ENCODE measurements at places on chromosomes 4 and X. TPM values are rescaled to one million over a fixed set of nuclear protein-coding genes. Genes with fewer than 3 reads are reported as not detected.

The JCHAIN gene
- total RNA-seq, result 374 TPM

The FDCSP gene
- 0.51 TPM for total RNA-seq

The PROM1 gene
- 4.8 TPM for total RNA-seq

The POU3F4 gene
- total RNA-seq, result not detected

The APELA gene
- total RNA-seq, result 0.23 TPM

The NOX1 gene
- total RNA-seq, result not detected

The USP51 gene
- total RNA-seq, result 0.55 TPM

The CXCL11 gene
- total RNA-seq, result not detected

The REST gene
- 35.6 TPM for total RNA-seq

The PCDH18 gene
- total RNA-seq, result 5.3 TPM

The ATP7A gene
- total RNA-seq, result 10.2 TPM

The HTR2C gene
- total RNA-seq, result not detected

The PCDH7 gene
- total RNA-seq, result 2.0 TPM

The TRIM61 gene
- total RNA-seq, result 2.4 TPM

The POU4F2 gene
- total RNA-seq, result not detected

DNA sequence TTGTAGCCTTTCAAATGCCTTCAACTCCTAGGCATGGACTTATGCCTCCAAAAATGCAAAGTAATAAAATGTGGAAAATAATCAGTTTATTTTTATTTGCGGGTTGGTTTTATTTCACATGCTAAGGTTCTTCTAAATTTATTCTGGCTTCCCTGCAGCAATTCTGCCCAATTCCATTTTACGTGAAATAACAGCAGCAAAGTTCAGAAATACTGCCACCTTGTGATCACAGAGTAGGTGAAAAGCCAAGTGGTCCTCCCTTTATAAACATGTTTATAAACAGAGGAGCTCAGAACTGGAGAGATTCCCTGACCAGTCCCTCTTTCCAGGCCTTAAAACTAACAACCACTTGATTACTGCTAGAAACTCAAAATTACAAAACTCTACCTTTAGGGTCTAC, 14.7 kb upstream of the DCHS2 start:
- DNase-seq, result no peak
- no peak overlapping the region for H3K27ac ChIP-seq
- H3K4me3 ChIP-seq, result no peak overlapping the region
- H3K27me3 ChIP-seq, result no peaks in the 10 kb centered on the region
- H3K4me1 ChIP-seq, result no peaks in the 10 kb centered on the region
- no peaks in the 10 kb centered on the region for H3K36me3 ChIP-seq

GRCh38 chr4:1469043-1469442, 62.8 kb upstream of the NKX1-1 start:
- H3K4me1 ChIP-seq, result peaks cover 5% of the 10 kb centered on the region
- no peak overlapping the region for H3K27ac ChIP-seq
- no peaks in the 10 kb centered on the region for H3K27me3 ChIP-seq
- H3K4me3 ChIP-seq, result no peak overlapping the region

DNA sequence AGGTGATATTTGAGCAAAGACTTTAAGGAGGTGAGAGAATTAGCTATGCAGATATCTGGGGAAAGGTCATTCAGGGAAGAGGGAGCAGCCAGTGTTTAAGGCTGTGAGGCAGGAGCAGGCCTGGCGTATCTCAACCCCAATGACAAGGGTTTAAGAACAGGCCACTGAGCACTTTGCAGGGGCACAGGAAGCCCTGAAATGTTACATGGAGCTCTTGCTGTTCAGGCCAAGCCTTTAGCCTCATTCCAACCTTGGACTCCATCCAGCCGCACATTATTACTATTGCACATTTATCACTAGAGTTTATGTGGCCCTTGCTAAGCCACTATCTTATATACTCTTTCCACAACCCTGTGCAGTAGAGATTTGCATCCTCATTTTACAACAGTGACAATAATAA, 114.0 kb downstream of the EFNB1 start:
- no peak for DNase-seq
- no peaks in the 10 kb centered on the region for H3K36me3 ChIP-seq
- no peak overlapping the region for H3K4me3 ChIP-seq

DNA sequence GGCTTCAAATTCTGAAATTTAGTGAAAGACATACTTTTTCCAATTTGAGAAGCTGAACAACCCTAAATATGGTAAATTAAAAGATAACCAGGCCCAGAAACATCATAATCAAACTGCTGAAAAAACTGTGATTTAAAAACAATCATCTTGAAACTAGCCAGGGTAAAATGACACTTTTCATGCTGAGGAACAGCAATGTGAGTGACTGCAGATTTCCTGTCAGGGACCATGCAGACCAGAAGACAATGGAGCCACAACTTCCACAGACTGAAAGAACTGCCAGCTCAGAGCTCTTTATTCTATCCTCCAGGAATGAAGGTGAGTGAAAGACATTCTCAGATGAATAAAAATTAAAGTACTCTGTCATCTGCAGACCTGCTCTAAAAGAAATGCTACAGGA, 73.3 kb downstream of the NAT8L start:
- no peak overlapping the region for H3K27ac ChIP-seq
- H3K4me3 ChIP-seq, result no peak overlapping the region
- H3K36me3 ChIP-seq, result no peaks in the 10 kb centered on the region
- H3K4me1 ChIP-seq, result no peaks in the 10 kb centered on the region
- DNase-seq, result no peak

DNA sequence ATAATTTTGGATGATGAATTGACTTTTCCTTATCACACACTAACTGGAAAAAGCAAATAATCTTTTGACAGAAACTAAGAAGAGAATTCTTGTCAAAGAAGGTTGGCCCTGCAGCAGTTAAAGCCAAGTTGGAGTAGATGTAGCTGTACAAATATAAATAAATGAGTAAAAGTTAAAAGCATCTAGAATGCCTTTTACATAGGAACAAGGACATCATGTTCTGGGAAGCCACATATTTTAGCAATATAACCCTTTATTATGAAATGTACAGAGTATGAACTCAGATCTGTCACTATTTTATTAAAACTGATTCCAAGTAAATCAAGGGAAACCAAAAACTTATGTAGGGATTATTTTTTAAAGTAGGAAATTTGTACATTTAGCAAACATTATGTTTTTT, 269.4 kb upstream of the FAT4 start:
- DNase-seq, result no peak
- H3K4me1 ChIP-seq, result no peaks in the 10 kb centered on the region
- no peak overlapping the region for H3K27ac ChIP-seq

DNA sequence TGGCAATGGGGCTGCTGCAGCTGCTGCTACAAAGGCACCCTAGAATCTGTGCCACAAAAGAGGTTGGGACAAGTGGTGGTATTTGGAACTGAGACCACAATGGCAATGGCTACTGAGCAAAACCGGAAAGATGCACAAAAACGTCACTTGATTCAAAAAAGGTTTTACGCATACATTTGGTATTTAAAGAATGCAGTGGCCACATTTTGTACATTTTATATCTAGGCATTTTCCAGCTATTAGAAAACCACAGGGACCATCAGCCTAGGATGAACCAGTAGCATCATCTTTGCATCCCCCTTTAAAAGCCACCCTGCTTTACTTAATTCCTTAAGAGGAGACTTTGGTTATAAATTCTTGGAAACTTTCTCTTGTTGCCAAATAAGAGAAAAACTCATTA, 104.8 kb upstream of the CXCL13 start:
- H3K27me3 ChIP-seq, result no peaks in the 10 kb centered on the region
- no peak for DNase-seq
- no peak overlapping the region for H3K4me3 ChIP-seq
- no peak overlapping the region for H3K27ac ChIP-seq
- H3K4me1 ChIP-seq, result no peaks in the 10 kb centered on the region

DNA sequence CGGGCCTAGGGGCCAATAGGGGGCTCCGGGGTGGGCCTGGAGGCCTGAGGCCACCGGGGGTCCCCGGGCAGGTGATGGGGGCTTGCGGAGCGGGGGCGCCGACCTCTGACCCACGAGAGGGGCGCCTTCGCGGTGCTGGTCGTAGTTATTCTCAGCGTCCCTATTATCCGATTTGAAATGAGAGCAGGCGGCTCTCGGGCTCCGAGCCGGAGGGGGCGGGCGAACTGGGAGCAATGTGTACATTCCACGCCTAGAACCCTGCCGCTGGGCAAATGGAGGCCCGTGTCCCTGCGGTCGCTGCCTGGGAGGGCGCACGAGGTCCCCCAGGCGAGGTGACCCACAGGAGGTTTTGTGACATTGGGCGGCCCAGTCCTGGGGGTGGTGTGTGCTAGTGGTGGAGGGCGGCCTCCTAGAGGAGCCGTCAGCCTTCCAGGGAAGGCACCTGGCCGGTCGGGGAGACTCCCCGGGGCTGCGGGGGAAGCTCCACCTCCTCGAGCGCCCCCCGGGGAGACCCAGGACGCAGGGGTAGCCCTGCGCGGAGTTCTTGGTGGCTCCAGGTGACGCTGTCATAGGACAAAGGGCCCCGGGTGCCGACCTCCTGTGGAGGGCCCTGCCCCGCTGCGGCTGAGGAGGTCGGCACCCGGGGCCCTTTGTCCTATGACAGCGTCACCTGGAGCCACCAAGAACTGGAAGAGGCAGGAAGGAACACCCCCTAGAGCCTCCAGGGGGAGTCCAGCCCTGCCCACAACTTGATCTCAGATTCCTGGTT, 102.6 kb upstream of the PRKX start:
- H3K36me3 ChIP-seq, result no peaks in the 10 kb centered on the region
- H3K27ac ChIP-seq, result peak overlapping the region; percentile 94
- no peaks in the 10 kb centered on the region for H3K27me3 ChIP-seq

DNA sequence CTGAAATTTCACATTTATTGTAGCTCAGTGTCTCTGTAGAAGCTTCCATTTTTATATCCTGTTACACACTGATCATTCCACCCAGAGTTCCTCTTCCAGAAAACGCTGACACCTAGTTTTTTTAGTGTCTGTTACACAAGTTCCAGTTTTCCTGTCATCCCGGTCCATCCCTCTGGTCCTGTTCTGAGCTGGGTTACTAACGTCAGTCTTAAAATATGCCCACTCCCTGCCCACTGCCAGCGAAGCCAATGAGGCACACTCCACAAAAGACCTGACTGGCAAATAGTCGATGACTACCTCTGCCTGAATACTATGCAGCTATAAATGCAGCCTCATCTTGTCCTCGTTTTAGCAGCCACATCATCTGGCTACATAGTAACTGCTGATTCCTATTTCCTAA, 30.9 kb upstream of the DDX3X start:
- H3K4me1 ChIP-seq, result peaks cover 5% of the 10 kb centered on the region
- H3K27ac ChIP-seq, result no peak overlapping the region
- no peak overlapping the region for H3K4me3 ChIP-seq
- no peak for DNase-seq
- H3K36me3 ChIP-seq, result no peaks in the 10 kb centered on the region

DNA sequence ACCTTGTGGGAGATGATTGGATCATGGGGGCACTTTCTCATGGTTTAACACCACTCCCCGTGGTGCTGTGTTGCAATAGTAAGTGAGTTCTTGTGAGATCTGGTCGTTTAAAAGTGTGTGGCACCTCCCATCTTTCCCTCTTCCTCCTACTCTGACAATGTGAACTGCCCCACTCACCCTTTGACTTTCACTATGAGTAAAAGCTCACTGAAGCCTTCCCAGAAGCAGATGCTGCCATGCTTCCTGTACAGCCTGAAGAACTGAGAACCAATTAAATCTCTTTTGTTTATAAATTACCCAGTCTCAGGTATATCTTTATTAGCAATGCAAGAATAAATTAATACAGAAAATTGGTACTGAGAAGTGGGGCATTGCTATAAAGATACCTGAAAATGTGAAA, 509.6 kb upstream of the CT83 start:
- H3K27ac ChIP-seq, result no peak overlapping the region
- no peaks in the 10 kb centered on the region for H3K36me3 ChIP-seq
- no peak overlapping the region for H3K4me3 ChIP-seq

GRCh38 chr4:163085085-163085484, 81.6 kb downstream of the NAF1 start:
- no peak overlapping the region for H3K27ac ChIP-seq
- no peaks in the 10 kb centered on the region for H3K27me3 ChIP-seq
- no peaks in the 10 kb centered on the region for H3K36me3 ChIP-seq
- H3K4me3 ChIP-seq, result no peak overlapping the region

DNA sequence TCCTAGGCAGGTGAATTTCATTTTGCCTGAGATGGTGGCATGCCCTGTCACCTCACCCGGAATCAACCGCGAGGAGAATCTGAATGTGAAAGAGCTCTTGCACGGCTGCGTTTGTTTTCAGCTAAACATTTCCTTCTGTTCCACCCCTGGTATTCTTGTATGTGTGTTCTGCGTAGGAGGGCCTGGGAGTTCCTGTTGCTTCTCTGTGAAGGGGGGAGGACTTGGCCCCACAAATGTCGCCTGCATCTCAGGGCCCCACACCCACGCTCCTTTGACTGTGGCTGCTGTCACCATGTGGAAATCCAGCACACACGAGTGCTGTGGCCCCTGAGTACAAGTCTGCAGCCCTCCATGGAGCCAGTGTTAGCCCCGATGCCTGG, 45.8 kb upstream of the CLCN4 start:
- no peak overlapping the region for H3K4me3 ChIP-seq
- no peaks in the 10 kb centered on the region for H3K36me3 ChIP-seq
- no peak for DNase-seq
- no peaks in the 10 kb centered on the region for H3K27me3 ChIP-seq
- peaks cover 16% of the 10 kb centered on the region for H3K4me1 ChIP-seq
- H3K27ac ChIP-seq, result peak overlapping the region; percentile 39

- H3K36me3 ChIP-seq, result no peaks in the 10 kb centered on the region
- no peak overlapping the region for H3K27ac ChIP-seq
- no peaks in the 10 kb centered on the region for H3K4me1 ChIP-seq
- H3K27me3 ChIP-seq, result no peaks in the 10 kb centered on the region
- DNase-seq, result no peak
Measured at GRCh38 chrX:17292111-17292527, 82.9 kb upstream of the NHS start.

DNA sequence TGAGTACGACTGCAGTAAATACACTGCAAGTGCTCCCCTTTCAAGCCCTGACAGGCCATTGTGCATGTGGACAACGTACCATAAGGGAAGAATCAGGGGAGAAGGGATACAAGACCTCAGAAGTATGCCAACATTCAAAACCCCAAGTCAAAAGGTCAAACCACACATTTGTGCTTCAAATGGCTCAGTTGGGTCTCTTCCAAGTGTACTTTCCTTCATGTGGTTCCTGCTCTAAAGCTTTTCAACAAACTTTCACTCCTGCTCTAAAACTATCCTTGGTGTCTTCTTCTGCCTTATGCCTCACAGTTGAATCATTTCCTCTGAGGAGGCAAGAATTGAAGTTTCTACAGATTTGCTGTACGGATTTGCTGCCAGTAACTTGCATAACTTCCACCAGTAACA, 305.7 kb upstream of the SLIT2 start:
- no peaks in the 10 kb centered on the region for H3K27me3 ChIP-seq
- no peaks in the 10 kb centered on the region for H3K36me3 ChIP-seq
- no peak overlapping the region for H3K4me3 ChIP-seq
- DNase-seq, result no peak

- H3K4me1 ChIP-seq, result no peaks in the 10 kb centered on the region
- no peak overlapping the region for H3K27ac ChIP-seq
- DNase-seq, result no peak
- H3K4me3 ChIP-seq, result no peak overlapping the region
- no peaks in the 10 kb centered on the region for H3K27me3 ChIP-seq
Measured at GRCh38 chrX:132406106-132406505, 82.7 kb downstream of the MBNL3 start.

Measured in upper lobe of left lung (tissue), 6 donors.